Smooth muscle cell of the coronary artery (primary cell): ENCODE measurements at places on chromosomes 13 and 19. TPM values are rescaled to one million over a fixed set of nuclear protein-coding genes. Genes with fewer than 3 reads are reported as not detected.

ZNF665 gene
- total RNA-seq: 2.3 TPM in 2 replicates

PSMD8 gene
- total RNA-seq: 151 and 355 TPM in 2 replicates

FUT2 gene
- total RNA-seq: not detected in 2 replicates

LPAR6 gene
- total RNA-seq: 5.1 and 7.7 TPM in 2 replicates

COPE gene
- total RNA-seq: 215 and 269 TPM in 2 replicates

TTYH1 gene
- total RNA-seq: not detected in 2 replicates

DMKN gene
- 0.38 and 49.4 TPM in 2 replicates for total RNA-seq

FBXO17 gene
- total RNA-seq: 13.2 and 17.9 TPM in 2 replicates

NAT14 gene
- total RNA-seq: 6.7 and 15.1 TPM in 2 replicates

TMEM238 gene
- 0.30 TPM in 1 of 2 replicates, not detected in the other for total RNA-seq

FAM216B gene
- not detected in 2 replicates for total RNA-seq

RINL gene
- total RNA-seq: 1.5 and 1.9 TPM in 2 replicates

ZNF835 gene
- total RNA-seq: 0.08 and 3.4 TPM in 2 replicates

TRPC4 gene
- 2.6 and 10.1 TPM in 2 replicates for total RNA-seq

TNFSF13B gene
- 0.60 and 7.3 TPM in 2 replicates for total RNA-seq

SMIM44 gene
- total RNA-seq: not detected in 2 replicates

SYNGR4 gene
- total RNA-seq: not detected in 2 replicates

A1BG gene
- total RNA-seq: 16.8 and 28.1 TPM in 2 replicates

SIGLEC11 gene
- not detected in 2 replicates for total RNA-seq

TUBA3C gene
- not detected in 2 replicates for total RNA-seq

ZNF554 gene
- 3.2 and 3.3 TPM in 2 replicates for total RNA-seq

N4BP2L2 gene
- total RNA-seq: 60.3 and 85.3 TPM in 2 replicates

TECR gene
- total RNA-seq: 28.1 and 35.0 TPM in 2 replicates

CEACAM8 gene
- total RNA-seq: not detected in 2 replicates

RNF126 gene
- 6.2 and 24.2 TPM in 2 replicates for total RNA-seq

SNRPA gene
- 37.0 and 37.7 TPM in 2 replicates for total RNA-seq

PRDX2 gene
- total RNA-seq: 169 and 248 TPM in 2 replicates

NACC1 gene
- 31.9 and 47.0 TPM in 2 replicates for total RNA-seq

ERF gene
- 10.6 and 20.4 TPM in 2 replicates for total RNA-seq

PDE4C gene
- 1.6 and 2.1 TPM in 2 replicates for total RNA-seq

N4BP2L1 gene
- total RNA-seq: 0.83 and 3.3 TPM in 2 replicates

MYO16 gene
- total RNA-seq: not detected in 2 replicates

BICRA gene
- total RNA-seq: 0.82 and 2.8 TPM in 2 replicates

PLIN5 gene
- not detected in 2 replicates for total RNA-seq

CEACAM3 gene
- not detected in 2 replicates for total RNA-seq

SELENOV gene
- not detected in 2 replicates for total RNA-seq

LRG1 gene
- total RNA-seq: not detected in 2 replicates

PRRG2 gene
- 0.12 and 0.83 TPM in 2 replicates for total RNA-seq

KBTBD7 gene
- 8.2 and 10.1 TPM in 2 replicates for total RNA-seq

ZNF285 gene
- total RNA-seq: 2.7 and 3.2 TPM in 2 replicates

ZNF536 gene
- 0.94 TPM in 1 of 2 replicates, not detected in the other for total RNA-seq

ZSCAN4 gene
- total RNA-seq: not detected in 2 replicates

C19orf38 gene
- total RNA-seq: 0.12 and 0.15 TPM in 2 replicates

KLK2 gene
- total RNA-seq: not detected in 2 replicates

ZNF738 gene
- 1.1 and 4.1 TPM in 2 replicates for total RNA-seq

SOX21 gene
- 0.08 TPM in 1 of 2 replicates, not detected in the other for total RNA-seq

GGACT gene
- total RNA-seq: 1.1 and 6.8 TPM in 2 replicates

PDX1 gene
- total RNA-seq: not detected in 2 replicates

MISP gene
- under 0.01 TPM in 1 of 2 replicates, not detected in the other for total RNA-seq

CPT1C gene
- total RNA-seq: 11.7 and 21.6 TPM in 2 replicates

ZNF98 gene
- not detected in 2 replicates for total RNA-seq

ZNF829 gene
- 1.8 and 2.4 TPM in 2 replicates for total RNA-seq

ICAM4 gene
- total RNA-seq: 0.45 and 0.82 TPM in 2 replicates

SIGLEC9 gene
- total RNA-seq: not detected in 2 replicates

ACP7 gene
- 0.23 and 0.30 TPM in 2 replicates for total RNA-seq

ATP8B3 gene
- 0.82 and 2.0 TPM in 2 replicates for total RNA-seq
